Thymus (tissue), 14 donors: ENCODE measurements at places on chromosomes 12 and 14. TPM values are rescaled to one million over a fixed set of nuclear protein-coding genes. Genes with fewer than 3 reads are reported as not detected.

The CLEC2D gene
- 93.0 TPM for polyA plus RNA-seq

DNA sequence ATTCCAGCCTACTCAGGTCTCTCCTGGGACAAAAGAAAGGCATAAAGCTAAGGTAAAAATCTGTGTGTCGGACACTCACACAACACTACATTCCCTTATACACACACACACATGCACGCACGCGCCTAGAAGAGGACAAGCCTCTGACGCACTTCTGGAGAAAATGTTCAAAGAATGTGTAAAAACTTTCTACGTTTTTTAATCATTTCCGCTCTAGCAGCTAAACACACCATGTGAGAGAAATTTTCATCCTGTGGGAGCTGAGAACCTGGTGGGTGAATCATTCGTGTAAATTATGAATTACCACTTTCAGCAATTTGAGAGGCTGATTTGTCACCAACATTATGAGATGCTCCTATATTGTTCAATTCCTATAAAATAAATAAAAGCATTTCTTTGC, 494.5 kb downstream of the TMEM132D start:
- no peak for DNase-seq

- no peak for DNase-seq
Measured at GRCh38 chr14:100140452-100141078, 18.9 kb downstream of the DEGS2 start.

The RXYLT1 gene
- 15.7 TPM for polyA plus RNA-seq

The PLEKHD1 gene
- 0.30 TPM for polyA plus RNA-seq

- DNase-seq, result no peak
Measured at GRCh38 chr12:74644681-74645080, 107.0 kb downstream of the ATXN7L3B start.

The ADGRD1 gene
- 2.1 TPM for polyA plus RNA-seq

DNA sequence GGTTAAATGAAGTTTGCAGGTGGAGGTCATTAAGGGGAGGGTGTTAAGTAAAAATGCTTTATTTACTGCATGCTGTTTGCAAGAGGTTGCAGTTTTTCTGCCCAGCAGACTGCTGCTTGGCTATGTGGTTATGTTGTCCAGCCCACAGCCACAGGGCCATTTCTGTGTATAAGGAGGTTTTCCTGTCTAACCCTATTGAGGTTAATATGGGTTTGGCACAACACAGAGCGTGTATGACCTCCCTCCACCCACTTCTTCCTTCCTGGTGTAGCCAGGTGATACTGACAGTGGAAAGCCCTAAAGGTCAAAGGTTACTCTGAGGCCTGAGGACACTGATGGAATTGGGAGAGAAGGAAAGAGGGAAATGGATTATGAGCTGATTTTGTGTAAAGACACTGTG, 253.7 kb upstream of the PWP1 start:
- DNase-seq, result no peak

DNA sequence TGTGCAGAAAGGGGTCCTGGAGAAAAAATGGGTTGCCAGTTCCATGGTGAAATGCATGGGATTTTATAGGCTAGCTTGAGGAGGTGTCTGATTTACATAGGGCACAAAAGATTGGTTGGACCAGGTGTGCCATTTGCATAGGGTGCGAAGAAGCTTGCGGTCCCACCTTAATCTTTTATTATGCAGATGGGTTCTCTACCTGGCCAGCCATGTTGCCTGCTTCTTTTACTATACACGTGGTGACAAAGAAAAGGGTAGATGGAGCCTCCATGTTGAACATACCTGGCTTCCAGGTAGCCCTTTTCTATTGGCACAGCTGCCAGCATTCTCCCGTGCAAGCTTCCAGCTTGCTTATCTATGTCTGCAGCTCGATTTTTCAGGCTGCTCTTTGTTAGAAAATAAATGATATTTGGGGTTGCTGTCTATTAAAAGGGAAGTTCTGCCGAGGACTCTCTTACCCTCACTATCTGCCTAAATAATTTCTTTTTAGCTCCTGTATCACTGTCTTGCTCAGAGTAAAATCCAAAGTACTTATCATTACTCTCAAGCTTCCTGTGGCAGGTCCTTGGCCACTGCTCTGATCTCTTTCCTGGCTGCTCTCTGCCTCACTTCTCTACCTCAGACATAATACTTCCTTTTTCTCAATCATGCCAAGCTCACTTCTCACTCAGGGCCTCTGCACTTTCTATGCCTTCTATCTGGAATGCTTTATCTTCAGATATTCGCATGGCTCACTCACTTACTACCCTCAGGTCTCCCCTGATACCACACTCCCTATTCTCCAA, 216.0 kb upstream of the DAAM1 start:
- no peak for DNase-seq

- DNase-seq, result no peak
Measured at GRCh38 chr14:34538871-34539406, 562 bp downstream of the EAPP start.
